ENCODE measurements at places on chromosomes 2 and 18. TPM values are rescaled to one million over a fixed set of nuclear protein-coding genes. Genes with fewer than 3 reads are reported as not detected.

DNA sequence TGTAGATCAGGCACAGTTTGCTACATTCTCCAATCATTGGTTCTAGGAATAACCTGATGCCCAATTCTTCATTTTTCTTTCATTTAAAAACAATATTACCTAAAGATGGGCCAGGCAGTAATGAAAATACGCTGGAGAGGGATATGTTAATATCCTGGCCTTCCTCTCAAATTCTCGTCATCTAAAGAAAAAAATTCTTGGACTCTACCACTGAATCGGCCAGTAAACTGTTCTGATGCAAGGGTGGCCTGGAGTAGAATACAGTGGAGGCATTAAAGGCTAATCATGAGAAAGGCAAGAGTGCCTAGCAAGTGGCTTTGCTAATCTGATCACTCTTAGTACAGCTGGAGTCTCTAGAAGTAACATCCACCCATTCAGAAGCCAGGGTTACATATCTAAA is 157.7 kb downstream of the ANTXR1 start:
- H3K27me3 ChIP-seq: no peaks in the 10 kb centered on the region
- H3K4me3 ChIP-seq: no peak overlapping the region
- DNase-seq: no peak
- H3K4me1 ChIP-seq: peaks cover 21% of the 10 kb centered on the region
- H3K36me3 ChIP-seq: peaks cover 3% of the 10 kb centered on the region
- no peak overlapping the region for H3K27ac ChIP-seq

ITGA4 gene
- total RNA-seq: 23.0 TPM

- H3K27ac ChIP-seq: no peak overlapping the region
- H3K27me3 ChIP-seq: peaks cover 3% of the 10 kb centered on the region
- no peak for DNase-seq
- no peak overlapping the region for H3K4me3 ChIP-seq
Observed at GRCh38 chr2:202018950-202019349, 14.7 kb upstream of the FZD7 start.

- H3K4me3 ChIP-seq: no peak overlapping the region
- no peaks in the 10 kb centered on the region for H3K27me3 ChIP-seq
- no peaks in the 10 kb centered on the region for H3K36me3 ChIP-seq
- no peaks in the 10 kb centered on the region for H3K4me1 ChIP-seq
Observed at GRCh38 chr2:214126135-214126534, 284.7 kb upstream of the VWC2L start.

GRCh38 chr2:162011706-162012564 is 62.1 kb downstream of the DPP4 start:
- H3K27ac ChIP-seq: no peak overlapping the region
- no peaks in the 10 kb centered on the region for H3K36me3 ChIP-seq
- no peaks in the 10 kb centered on the region for H3K27me3 ChIP-seq
- no peak overlapping the region for H3K4me3 ChIP-seq

DNA sequence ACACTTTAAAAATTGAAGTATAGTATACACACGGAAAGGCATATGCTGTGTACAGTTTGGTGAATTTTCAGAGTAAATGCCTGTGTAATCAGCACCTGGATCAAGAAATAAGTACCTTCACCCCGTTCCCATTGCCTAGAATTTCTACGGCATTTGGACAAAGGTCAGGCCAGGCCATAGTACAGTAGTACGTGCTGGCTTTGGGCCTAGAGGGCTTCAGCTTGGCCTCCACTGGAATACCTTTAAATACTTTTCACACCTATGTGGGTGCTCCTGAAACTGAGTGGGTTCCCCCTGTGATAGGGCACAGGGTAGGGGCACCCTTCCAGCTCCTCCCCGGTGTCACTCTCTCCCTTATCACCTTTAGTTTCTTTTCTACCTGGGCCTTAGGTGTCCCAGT is 26.5 kb downstream of the TET3 start:
- no peak overlapping the region for H3K4me3 ChIP-seq
- no peaks in the 10 kb centered on the region for H3K27me3 ChIP-seq
- H3K27ac ChIP-seq: no peak overlapping the region
- H3K4me1 ChIP-seq: peaks cover 35% of the 10 kb centered on the region
- no peak for DNase-seq

CCBE1 gene
- 1.9 TPM for total RNA-seq

- DNase-seq: no peak
- H3K4me1 ChIP-seq: no peaks in the 10 kb centered on the region
- no peak overlapping the region for H3K27ac ChIP-seq
- no peaks in the 10 kb centered on the region for H3K36me3 ChIP-seq
- H3K27me3 ChIP-seq: no peaks in the 10 kb centered on the region
- no peak overlapping the region for H3K4me3 ChIP-seq
Observed at GRCh38 chr2:196390243-196391148, 219.1 kb upstream of the STK17B start.

GPBAR1 gene
- total RNA-seq: 0.30 TPM

DNA sequence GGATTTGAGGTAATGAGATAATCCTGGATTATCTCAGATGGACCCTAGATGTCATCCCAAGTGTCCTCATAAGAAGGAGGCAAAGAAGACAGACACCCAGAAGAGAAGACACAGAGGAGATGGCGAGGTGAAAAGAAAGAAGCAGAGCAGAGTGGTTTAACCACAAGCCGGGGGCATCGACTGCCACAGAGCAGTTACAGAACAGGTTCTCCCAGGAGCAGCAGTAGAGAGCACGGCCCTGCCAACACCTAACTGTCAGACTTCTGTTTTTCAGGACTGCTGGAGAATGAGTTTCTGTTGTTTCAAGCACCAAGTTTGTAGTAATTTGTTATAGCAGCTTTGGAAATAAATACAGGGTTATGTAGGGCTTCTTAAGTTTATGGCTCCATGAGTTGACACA is 437.0 kb downstream of the THSD7B start:
- H3K27me3 ChIP-seq: no peaks in the 10 kb centered on the region
- H3K4me1 ChIP-seq: no peaks in the 10 kb centered on the region
- H3K4me3 ChIP-seq: no peak overlapping the region
- DNase-seq: no peak
- no peaks in the 10 kb centered on the region for H3K36me3 ChIP-seq
- H3K27ac ChIP-seq: no peak overlapping the region

CERKL gene
- total RNA-seq: 2.6 TPM

DNA sequence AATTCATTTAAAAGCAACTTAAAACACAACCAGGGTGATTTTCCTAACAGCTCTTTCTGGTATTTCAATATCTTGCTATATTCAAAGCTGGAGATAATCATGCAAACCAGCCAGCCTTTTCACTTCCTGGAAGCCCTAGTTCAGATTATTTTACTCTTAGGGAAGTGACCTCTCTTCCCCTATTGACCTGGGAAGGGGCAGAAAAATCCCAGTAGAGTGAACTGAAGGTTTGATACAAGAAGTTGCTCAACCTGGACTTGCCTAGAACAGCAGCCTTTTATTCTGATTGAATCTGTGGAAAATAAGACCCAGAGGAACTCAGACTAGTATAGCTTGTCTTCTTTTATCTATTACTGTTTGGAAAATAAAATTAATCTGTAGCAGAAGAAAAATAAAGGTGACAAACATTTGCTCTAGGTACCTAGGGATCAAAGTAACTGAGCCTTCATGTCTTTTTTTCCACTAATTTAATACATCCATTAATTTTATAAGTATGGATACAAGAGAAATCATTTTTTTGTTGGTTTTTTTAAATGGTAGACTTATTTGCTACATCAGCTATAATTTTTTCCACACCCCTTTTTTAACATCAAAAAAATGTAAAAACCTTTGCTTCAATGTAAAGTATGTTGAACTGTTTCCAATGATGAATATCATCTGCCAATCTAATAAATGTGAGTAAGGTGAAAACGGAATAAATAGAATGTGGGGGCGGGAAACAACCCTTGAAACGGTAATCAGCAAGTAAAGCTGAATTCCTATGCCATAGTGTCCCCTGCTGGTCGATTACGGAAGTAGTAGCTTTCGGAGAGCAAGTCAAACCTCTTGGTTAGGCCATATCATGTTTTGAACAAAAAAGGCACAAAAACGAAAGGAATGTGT is 629.9 kb downstream of the NRXN1 start:
- H3K4me1 ChIP-seq: no peaks in the 10 kb centered on the region
- H3K27me3 ChIP-seq: no peaks in the 10 kb centered on the region
- DNase-seq: peak; percentile 89
- H3K4me3 ChIP-seq: no peak overlapping the region

TCF7L1 gene
- total RNA-seq: 3.4 TPM

- peak; percentile 67 for DNase-seq
- no peak overlapping the region for H3K4me3 ChIP-seq
- H3K36me3 ChIP-seq: no peaks in the 10 kb centered on the region
- no peak overlapping the region for H3K27ac ChIP-seq
Observed at GRCh38 chr2:239801404-239802184, 223.5 kb downstream of the NDUFA10 start.

TYMS gene
- 23.4 TPM for total RNA-seq

Data from spinal cord (tissue), 10 donors.